Large intestine (tissue), 12 donors: ENCODE measurements at places on chromosomes 16 and 17. TPM values are rescaled to one million over a fixed set of nuclear protein-coding genes. Genes with fewer than 3 reads are reported as not detected.

The OTOP2 gene
- polyA plus RNA-seq = 1.6 TPM

The WFIKKN1 gene
- polyA plus RNA-seq = 1.6 TPM

The WDR45B gene
- 65.7 TPM for polyA plus RNA-seq

The MYH13 gene
- 0.04 TPM for polyA plus RNA-seq

The TP53TG3 gene
- polyA plus RNA-seq = not detected

The TBC1D3B gene
- polyA plus RNA-seq = 7.1 TPM

The C17orf100 gene
- polyA plus RNA-seq = 8.1 TPM

The SUMO2 gene
- polyA plus RNA-seq = 338 TPM

The PTX4 gene
- polyA plus RNA-seq = 0.19 TPM

The NAGLU gene
- polyA plus RNA-seq = 32.9 TPM

The COX10 gene
- 15.5 TPM for polyA plus RNA-seq

The P2RX1 gene
- 97.1 TPM for polyA plus RNA-seq

The ACSM2B gene
- 1.4 TPM for polyA plus RNA-seq

The CCDC144A gene
- 0.34 TPM for polyA plus RNA-seq

The KRT24 gene
- polyA plus RNA-seq = not detected

The DRC7 gene
- polyA plus RNA-seq = 0.22 TPM

The NPIPA3 gene
- polyA plus RNA-seq = 1.1 TPM

The MARVELD3 gene
- polyA plus RNA-seq = 67.3 TPM

The RGS11 gene
- polyA plus RNA-seq = 6.6 TPM

The POLR3K gene
- polyA plus RNA-seq = 9.5 TPM

The GNAO1 gene
- 15.9 TPM for polyA plus RNA-seq

The LGALS9B gene
- polyA plus RNA-seq = 0.54 TPM

The DBNDD1 gene
- polyA plus RNA-seq = 9.5 TPM

The WFDC1 gene
- 18.6 TPM for polyA plus RNA-seq

The ETV4 gene
- polyA plus RNA-seq = 21.6 TPM

The GAA gene
- polyA plus RNA-seq = 50.0 TPM

The GP1BA gene
- 1.5 TPM for polyA plus RNA-seq

The FOXN1 gene
- polyA plus RNA-seq = 0.04 TPM

The NT5M gene
- 3.1 TPM for polyA plus RNA-seq

The GPR142 gene
- 0.97 TPM for polyA plus RNA-seq

The XPO6 gene
- polyA plus RNA-seq = 63.4 TPM

The PRR35 gene
- not detected for polyA plus RNA-seq

The HOXB7 gene
- polyA plus RNA-seq = 3.5 TPM

The SNRNP25 gene
- 21.6 TPM for polyA plus RNA-seq

The CALB2 gene
- polyA plus RNA-seq = 1.5 TPM

The GPR179 gene
- 1.4 TPM for polyA plus RNA-seq

The CD79B gene
- 1.2 TPM for polyA plus RNA-seq

The TPSB2 gene
- 0.34 TPM for polyA plus RNA-seq

The UNC45B gene
- polyA plus RNA-seq = 0.28 TPM

The CD19 gene
- 1.0 TPM for polyA plus RNA-seq

The WFIKKN2 gene
- polyA plus RNA-seq = 0.13 TPM

The TMEM170A gene
- polyA plus RNA-seq = 43.0 TPM

The MILR1 gene
- 6.2 TPM for polyA plus RNA-seq

The NPIPA5 gene
- polyA plus RNA-seq = 19.6 TPM

The PGAP3 gene
- 31.8 TPM for polyA plus RNA-seq

The HSD17B1 gene
- 2.1 TPM for polyA plus RNA-seq

The KRTAP4-16 gene
- not detected for polyA plus RNA-seq

The CDR2L gene
- polyA plus RNA-seq = 6.8 TPM

The CCL7 gene
- not detected for polyA plus RNA-seq

The TBKBP1 gene
- 11.5 TPM for polyA plus RNA-seq

The CDT1 gene
- polyA plus RNA-seq = 14.0 TPM

The IRX5 gene
- 0.10 TPM for polyA plus RNA-seq

The CORO1A gene
- 36.7 TPM for polyA plus RNA-seq

The NME2 gene
- 386 TPM for polyA plus RNA-seq

The BRIP1 gene
- polyA plus RNA-seq = 6.4 TPM

The MYLK3 gene
- polyA plus RNA-seq = 0.16 TPM

The KLHL11 gene
- polyA plus RNA-seq = 5.6 TPM

The PIK3R5 gene
- 3.2 TPM for polyA plus RNA-seq

The HBM gene
- 11.9 TPM for polyA plus RNA-seq
